ENCODE measurements at places on chromosomes 1 and 21.

DNA sequence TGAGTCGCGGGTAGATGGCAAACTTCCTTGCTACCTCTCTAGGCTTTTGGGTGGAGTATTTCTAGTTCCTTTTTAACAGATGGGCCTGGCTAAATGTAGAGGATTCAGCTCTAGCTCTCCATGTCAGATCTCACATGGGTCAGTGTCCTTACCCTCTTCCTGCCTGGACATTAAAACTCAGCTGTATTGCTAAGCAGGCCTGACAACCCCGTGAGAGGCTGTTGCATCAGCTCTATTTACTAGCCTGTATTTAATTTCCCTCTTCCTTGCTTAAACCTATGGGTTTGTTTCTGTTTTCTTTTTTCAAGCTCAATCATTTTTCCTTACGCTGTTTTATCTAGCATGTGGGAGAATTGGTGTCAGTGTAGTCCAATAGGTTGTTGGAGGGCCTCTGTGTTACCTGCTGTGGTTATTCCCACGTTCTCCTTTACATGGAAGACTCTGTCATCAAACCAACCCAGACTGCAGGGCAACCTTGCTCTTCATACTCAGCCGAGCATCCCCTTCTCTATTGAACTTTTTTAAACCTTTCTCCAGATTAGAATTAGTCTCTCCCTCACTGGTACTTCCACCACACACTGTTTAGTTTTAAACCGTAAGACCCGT is 79.5 kb upstream of the BACH1 start:
- DNase-seq = no peak

GRCh38 chr1:172500207-172500606 is 32.7 kb upstream of the SUCO start:
- no peak for DNase-seq

- peak; percentile 58 for DNase-seq
Observed at GRCh38 chr1:162822391-162823200, 32.1 kb downstream of the HSD17B7 start.

GRCh38 chr1:23449958-23450357 is 25.4 kb upstream of the TCEA3 start:
- DNase-seq = no peak

DNA sequence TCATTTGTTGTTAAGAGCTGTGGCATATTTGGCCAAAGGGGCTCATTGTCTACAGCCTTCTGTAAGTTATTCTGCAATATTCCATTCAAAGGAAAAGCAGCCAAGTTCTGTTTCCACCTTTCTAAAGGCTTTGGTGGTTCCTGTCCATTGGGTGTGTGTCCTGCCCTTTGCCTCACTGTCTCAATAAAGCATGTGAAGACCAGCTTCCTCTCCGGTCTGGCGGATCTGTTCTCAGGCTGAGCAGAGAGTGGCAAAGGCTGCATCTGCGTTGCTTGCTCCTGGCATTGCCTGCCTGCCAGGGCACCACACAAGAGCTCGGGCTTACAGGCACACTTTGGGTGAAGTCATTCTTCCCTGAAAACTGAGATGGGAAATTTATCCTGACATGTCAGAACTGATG is 34.9 kb downstream of the ST6GALNAC3 start:
- DNase-seq = no peak

- DNase-seq = no peak
Observed at GRCh38 chr21:25191141-25191540, 416.1 kb downstream of the MRPL39 start.

DNA sequence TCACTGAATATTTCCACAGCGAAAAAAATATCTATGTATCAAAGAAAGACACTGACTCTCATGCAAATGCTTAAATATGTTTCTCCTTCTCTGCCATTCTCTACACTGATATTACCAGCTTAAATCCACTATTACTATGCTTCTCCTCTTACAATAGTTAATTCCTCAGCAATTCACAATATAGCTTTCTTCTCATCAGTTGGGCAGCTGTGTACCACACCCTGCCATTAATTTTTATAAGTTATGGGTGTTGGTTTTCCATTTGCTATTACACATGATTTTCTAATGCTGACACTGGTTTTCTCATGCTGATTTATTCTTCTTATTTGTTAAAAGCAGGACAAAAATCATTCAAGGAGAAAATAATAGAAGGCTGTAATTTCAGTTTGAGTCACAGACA is 251.8 kb downstream of the TBX15 start:
- no peak for DNase-seq

DNA sequence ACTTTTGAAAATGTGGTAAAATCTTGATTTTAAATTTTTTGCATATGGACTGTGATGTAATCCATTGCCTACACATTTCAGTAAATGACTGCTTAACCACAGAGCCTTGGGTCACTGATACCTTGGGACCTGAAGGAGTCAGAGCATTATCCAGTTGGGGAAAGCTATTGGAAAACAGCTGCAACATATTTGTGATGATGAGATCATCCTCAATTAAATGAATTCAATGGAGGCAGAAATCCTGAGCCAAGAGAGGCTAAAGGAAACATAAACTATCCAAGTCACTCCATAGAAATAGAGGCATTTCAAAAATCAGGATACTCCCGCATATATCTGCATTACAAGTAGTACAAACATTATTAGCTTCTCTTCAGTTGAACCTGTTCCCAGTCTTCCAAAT is 99.8 kb upstream of the PRMT6 start:
- DNase-seq = no peak

DNA sequence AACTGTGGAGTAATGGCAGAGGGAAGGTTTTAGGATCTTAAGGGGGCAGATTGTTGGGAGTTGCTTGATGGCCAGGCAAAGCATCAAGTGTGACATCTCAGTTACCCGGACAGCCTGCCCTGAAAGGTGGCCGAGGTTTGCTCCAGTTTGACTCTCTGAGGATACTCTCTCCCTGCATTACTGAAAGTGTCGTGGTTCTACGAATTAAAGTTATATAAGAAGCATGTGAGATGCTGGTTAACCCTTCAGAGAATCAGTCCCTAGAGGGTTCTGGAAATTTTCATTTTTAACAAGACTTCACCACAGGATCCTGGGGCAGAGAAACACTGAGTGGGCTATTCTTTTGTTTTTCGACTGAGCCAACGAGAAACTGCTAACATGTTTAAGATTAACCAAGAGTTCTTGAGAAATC is 689 bp upstream of the ZNF644 start:
- no peak for DNase-seq

DNA sequence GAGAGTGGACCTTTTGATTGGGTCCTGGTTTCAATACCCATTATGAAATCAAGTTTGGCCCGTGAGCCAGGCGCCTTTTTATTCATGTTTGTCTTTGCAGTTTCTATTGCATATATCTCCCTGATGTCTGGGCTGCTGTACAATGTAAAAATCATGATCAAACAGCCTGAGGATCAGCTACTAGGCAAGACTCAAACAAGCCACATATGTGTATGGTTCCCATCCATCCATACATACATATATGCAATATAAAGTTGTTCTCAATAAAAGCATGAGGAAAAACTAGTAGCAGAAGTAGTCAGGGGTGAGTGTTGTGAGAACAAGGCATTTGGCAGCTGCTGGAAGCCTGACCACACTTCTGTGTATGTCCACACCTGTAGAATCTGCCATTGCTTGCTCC is 562.4 kb upstream of the USP24 start:
- no peak for DNase-seq

- DNase-seq = no peak
Observed at GRCh38 chr1:75345538-75346292, 211.5 kb downstream of the LHX8 start.

- DNase-seq = peak; percentile 76
Observed at GRCh38 chr21:42524341-42525028, 10.8 kb downstream of the SLC37A1 start.

All from sciatic nerve (tissue), 2 donors.